Right renal cortex interstitium (tissue), 3 donors: ENCODE measurements at places on chromosomes 16 and 17. TPM values are rescaled to one million over a fixed set of nuclear protein-coding genes. Genes with fewer than 3 reads are reported as not detected.

The HOXB13 gene
- polyA plus RNA-seq, result not detected

The ATP6V0C gene
- 139 TPM for polyA plus RNA-seq

The CD79B gene
- 4.4 TPM for polyA plus RNA-seq

The MYO15A gene
- polyA plus RNA-seq, result 1.7 TPM

The MYH8 gene
- polyA plus RNA-seq, result 0.88 TPM

The TMC7 gene
- 1.6 TPM for polyA plus RNA-seq

The MYH11 gene
- 13.5 TPM for polyA plus RNA-seq

The TMEM238L gene
- polyA plus RNA-seq, result 0.72 TPM

The KRTAP17-1 gene
- not detected for polyA plus RNA-seq

The C1QTNF1 gene
- polyA plus RNA-seq, result 2.5 TPM

The SPATA20 gene
- 52.7 TPM for polyA plus RNA-seq

The ABCA3 gene
- 5.5 TPM for polyA plus RNA-seq

The CIBAR2 gene
- 0.15 TPM for polyA plus RNA-seq

The CCL2 gene
- polyA plus RNA-seq, result 22.5 TPM

The CBFA2T3 gene
- 1.7 TPM for polyA plus RNA-seq

The STAC2 gene
- polyA plus RNA-seq, result 3.7 TPM

The WDR81 gene
- 12.1 TPM for polyA plus RNA-seq

The CPPED1 gene
- polyA plus RNA-seq, result 23.3 TPM

The PPP1R1B gene
- polyA plus RNA-seq, result 14.1 TPM

The ATP2A3 gene
- polyA plus RNA-seq, result 4.8 TPM

The VASN gene
- 40.6 TPM for polyA plus RNA-seq

The TMED6 gene
- polyA plus RNA-seq, result 1.5 TPM

The TPSD1 gene
- polyA plus RNA-seq, result not detected

The TBC1D3E gene
- polyA plus RNA-seq, result not detected

The NPTX1 gene
- polyA plus RNA-seq, result 0.83 TPM

The ACSM3 gene
- 115 TPM for polyA plus RNA-seq

The ZNF668 gene
- 3.7 TPM for polyA plus RNA-seq

The STAT3 gene
- polyA plus RNA-seq, result 53.3 TPM

The NHLRC4 gene
- polyA plus RNA-seq, result 6.4 TPM

The DRC7 gene
- 2.3 TPM for polyA plus RNA-seq

The HBA1 gene
- polyA plus RNA-seq, result 589 TPM

The CRHR1 gene
- polyA plus RNA-seq, result 0.19 TPM

The VTN gene
- 11.7 TPM for polyA plus RNA-seq

The KRTAP2-1 gene
- not detected for polyA plus RNA-seq
